ENCODE measurements at places on chromosomes 2 and 18. TPM values are rescaled to one million over a fixed set of nuclear protein-coding genes. Genes with fewer than 3 reads are reported as not detected.

The RIT2 gene
- not detected for total RNA-seq

The FHL2 gene
- 109 TPM for total RNA-seq

The VRK2 gene
- 32.7 TPM for total RNA-seq

The LRATD1 gene
- total RNA-seq, result 3.8 TPM

The MCFD2 gene
- 163 TPM for total RNA-seq

The SLC40A1 gene
- total RNA-seq, result 8.0 TPM

The NT5C1B gene
- not detected for total RNA-seq

The UGT1A5 gene
- total RNA-seq, result 91.2 TPM

The ZNF892 gene
- total RNA-seq, result 3.1 TPM

The ELOA2 gene
- not detected for total RNA-seq

The ABCG8 gene
- total RNA-seq, result not detected

The MARCHF4 gene
- total RNA-seq, result 7.7 TPM

The GLI2 gene
- total RNA-seq, result 11.6 TPM

The MPP4 gene
- not detected for total RNA-seq

The SLC19A3 gene
- 4.5 TPM for total RNA-seq

The ATP6V1B1 gene
- total RNA-seq, result 13.9 TPM

Measured in PC-9 (cell line).